ENCODE measurements at places on chromosomes 3 and 15. TPM values are rescaled to one million over a fixed set of nuclear protein-coding genes. Genes with fewer than 3 reads are reported as not detected.

DNA sequence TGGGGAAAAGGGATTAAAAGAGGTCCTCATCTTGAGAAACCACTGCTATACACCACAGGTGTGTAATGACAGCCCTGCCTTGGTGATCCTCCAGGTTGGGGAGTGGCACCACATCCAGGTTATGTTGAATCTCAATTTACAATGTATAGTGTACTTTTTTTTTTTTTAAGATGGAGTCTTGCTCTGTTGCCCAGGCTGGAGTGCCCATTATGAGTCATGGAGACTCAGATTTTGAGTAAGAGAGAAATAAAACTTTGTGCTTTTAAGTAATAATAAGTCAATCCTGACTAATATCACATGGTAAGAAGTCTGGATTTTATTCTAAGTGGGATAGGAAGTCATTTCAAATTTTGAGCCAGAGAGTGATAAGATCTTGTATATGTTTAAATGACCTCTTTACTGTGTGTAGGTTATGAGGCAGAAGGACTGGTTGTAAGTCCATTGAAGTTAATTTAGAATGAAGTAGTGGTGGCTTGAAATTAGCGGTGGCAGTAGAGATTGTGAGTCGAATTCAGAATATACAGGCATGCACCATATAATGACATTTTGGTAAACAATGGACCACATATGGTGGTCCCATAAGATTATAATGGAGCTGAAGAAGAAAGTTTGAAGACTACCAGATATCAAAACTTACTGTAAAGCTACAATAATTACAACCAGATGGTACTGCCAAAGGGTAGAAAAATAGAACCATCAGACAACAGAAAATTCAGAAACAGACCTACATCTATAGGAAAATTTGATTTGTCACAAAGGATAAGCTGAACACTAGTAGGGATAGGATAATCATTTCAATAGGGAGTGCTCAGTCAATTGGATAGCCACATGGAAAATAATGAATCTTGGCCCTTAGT is 20.7 kb downstream of the POPDC2 start:
- peak; percentile 49 for DNase-seq

GRCh38 chr3:149512073-149512782 is 37.7 kb downstream of the TM4SF4 start:
- peak; percentile 60 for DNase-seq

DNA sequence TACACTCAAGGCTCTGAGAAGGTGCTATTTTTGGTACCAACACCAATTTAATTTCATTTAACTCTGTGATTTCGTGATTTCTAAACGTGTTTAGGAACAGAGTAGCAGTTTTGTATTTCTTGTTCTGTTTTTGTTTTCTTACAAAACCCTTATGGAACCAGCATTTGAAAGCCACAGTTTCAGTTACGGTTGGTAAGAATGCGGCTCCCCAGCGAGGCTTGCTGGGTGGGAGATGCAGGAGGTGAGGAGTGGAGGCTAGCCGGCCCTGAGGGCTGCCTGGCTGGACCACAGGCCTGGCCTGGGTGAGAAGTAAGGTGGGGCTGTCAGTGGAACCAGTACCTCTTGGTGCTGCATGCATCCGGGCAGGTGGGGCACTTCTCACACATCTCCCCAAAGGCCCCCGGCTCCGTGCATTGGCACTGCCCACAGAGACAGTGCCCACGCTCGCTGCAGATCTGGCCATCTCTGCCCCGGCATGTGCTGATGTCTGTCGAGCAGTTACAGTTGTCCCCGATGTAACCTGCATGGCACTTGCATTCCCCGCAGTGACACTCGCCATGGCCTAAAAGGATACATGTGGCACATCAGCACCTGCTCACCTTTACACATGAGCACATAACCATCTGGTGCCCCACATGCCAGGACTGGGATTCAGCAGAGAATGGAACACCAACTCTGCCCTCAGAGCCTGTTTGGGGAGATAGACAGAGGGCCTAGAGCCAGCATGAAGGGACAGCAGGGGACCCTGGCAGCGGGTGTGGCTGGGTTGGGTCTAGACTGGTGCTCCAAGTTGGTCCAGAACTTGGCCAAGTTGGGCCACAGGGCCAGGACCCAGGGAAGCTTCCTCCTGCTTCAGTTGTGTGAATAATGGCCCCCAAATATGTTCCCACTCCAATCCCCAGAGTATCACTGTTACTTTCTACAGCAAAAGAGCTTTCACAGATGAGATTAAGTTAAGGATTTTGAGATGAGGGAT is 43.4 kb downstream of the UMPS start:
- DNase-seq, result no peak

DNA sequence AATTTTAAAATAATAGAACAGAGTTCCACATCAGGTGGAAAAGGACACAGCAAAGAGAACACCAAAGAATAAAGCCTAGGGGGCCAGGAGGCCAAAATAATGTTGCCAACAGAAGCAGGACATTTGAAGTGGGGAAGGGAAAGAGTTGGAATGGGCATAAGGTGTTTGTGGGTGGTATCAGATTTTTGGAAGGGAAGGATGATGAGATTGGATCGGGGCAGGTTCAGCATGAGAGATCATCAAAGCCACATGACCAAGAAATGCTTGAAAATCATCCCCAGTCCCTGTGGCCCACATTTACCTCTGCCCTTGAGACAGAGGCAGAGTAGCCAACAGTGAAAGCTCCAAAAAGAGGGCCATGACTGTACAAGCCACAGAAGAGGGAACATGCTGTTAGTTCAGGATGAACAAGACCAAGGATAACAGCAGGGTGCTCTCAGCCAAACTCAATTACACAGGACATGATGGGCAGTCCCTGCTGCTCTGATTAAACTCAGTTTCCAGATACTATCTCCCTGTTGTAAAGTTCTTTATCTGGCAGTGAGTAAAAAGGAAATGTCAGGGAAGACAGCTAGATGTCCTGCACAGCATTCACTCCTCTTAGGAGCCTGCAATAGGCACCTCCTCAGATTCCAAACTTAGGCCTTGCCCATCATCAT is 32.5 kb downstream of the RAB27A start:
- no peak for DNase-seq

- DNase-seq, result no peak
Observed at GRCh38 chr3:143526011-143526545, 322.2 kb downstream of the SLC9A9 start.

GRCh38 chr3:93991631-93992030 is 11.7 kb downstream of the ARL13B start:
- DNase-seq, result no peak

DNA sequence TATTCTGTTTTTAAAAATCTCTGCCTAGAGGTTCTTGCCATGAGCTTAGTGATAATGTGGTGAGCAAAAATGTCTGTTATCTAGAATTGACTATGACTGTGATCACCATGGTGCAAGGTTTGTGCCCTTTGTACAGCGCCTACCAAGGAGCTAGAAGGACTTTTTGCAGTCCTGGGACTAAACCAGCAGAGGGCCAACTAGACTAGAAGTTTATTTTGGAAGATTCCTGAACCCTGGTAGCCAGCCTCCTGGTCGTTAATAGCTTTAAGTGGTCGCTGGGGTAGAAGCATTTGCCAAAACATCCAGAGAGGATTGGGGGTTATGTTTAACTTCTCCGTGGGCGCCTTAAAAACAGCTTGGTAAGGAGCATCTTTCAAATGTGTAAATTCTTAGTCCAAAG is 7.8 kb downstream of the SCG5 start:
- peak; percentile 37 for DNase-seq

- DNase-seq, result no peak
Observed at GRCh38 chr3:195748661-195749060, 27.9 kb downstream of the MUC20 start.

DNA sequence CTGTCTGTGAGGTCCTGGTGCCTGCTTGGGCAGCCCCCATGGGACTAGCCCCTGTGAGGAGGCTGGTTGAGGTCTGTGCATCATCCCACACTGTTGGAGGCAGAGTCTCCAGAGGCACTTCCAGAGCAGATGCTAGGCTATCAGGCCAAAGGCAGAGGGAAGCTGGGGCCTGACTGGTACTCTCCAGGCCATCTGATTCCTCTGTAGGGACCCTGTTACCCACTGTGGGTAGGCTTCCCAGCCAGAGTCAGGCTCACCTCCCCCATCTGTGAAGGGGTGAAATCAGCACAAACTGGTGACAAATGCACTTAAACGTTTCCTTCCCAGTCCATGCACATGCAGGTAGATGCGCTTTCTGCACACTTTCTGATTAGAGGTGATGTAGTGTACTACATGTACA is 212.6 kb upstream of the TOPAZ1 start:
- no peak for DNase-seq

DNA sequence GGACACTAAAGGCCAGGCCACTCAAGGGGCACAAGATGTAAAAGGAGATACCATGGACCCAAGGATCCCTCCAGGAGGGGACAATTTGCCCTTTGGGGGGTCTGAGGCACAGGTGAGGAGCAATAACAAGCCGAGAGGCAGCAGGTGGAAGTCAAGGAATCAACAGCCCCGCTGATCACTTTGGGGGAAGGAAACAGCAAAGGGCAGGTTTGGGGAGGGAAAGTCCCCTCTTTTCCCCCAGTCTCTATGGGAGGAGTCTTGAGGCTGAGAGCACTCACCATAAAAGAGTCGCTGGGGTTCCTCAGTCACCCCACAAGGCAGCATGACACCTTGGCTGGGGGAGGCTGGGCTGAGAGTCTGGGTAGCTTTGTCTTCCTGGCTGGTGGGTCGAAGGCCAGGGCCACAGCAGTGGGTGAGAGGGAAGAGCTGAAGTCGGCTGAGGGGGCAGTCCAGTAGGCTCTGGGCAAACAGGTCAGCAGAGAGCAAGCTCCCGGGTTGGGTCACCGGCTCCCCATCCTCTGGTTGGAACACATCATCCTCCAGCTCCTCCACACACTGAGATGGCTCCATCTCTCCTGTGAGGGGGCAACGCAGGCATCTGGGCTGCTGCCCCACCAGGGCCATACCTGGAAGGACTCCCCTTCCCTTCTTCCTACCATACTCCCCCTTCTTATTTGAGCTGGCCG is 3.0 kb downstream of the BMF start:
- DNase-seq, result no peak

DNA sequence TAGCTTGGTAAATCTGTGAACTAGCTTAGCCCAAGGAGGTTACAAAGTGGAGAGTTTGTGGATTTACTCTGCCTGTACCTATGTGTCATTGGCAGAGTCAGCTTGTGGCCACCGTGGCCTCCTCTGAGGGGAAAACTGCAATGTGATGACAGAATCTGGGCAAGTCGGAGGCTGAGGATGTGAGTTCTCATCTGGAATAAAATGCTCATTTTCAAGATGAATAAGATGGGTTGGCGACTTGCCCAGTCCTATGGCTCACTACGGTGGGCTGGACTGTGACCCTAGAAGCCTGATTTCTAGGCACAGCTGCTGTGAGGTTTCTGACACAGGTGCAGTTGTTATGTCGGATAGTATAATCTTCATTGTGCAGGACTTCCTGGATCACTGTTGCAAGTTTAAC is 83.7 kb downstream of the ETV5 start:
- DNase-seq, result no peak

DNA sequence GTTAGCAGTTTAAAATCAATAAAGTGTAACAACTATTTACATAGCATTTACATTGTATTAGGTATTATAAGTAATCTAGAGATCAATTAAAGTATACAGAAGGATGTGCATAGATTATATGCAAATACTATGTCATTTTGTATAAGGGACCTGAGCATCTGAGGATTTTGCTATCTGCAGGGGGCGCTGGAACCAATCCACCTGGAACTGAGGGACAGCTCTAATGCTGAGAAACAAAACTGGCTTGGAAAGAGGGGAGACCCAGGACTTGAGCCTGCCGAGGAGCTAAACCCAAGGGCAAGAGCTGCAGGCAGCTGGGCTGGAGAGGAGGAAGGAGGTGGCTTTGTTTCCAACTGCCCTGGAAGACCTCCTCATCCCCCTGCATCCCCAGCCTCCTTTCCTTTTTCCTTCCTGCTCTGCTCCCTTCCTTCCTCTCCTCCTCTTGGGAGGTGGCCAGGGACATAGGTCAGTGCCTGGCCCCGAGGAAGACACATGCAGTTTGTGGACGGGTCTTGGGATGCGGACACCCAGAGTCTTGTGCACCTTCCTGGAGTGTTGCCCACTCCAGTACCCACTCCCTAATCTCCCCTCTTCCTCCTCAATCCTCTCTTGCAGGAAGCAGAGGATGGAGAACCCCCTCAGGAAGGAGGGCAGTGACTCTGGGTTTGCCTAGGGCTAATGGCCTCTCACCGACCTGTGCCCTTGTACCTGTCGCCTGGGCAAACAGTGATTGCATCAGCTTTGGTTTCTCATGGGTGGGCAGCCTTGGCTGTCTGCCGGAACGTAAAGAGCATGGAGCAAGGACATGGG is 825 bp upstream of the RTP3 start:
- DNase-seq, result peak; percentile 20

- DNase-seq, result peak; percentile 53
Observed at GRCh38 chr3:50519471-50520089, 16.1 kb upstream of the CACNA2D2 start.

DNA sequence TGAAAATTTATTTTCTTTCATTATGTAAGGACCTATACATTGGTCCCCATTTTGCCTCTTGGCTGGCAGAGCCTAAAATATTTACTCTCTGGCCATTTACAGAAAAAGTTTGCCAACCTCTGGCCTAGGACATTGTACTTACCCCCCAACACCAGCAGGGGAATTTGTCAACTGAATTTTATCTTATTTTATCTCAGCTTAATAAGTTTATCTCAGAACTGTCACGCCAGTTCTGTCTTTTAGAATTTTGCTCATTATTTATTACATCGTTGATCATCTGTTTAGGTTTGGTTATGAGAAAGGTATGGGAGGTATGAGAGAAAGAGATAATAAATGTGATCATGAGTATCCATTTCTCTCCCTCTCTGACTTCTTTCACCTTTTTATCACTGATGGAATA is 38.3 kb downstream of the CHD2 start:
- no peak for DNase-seq

DNA sequence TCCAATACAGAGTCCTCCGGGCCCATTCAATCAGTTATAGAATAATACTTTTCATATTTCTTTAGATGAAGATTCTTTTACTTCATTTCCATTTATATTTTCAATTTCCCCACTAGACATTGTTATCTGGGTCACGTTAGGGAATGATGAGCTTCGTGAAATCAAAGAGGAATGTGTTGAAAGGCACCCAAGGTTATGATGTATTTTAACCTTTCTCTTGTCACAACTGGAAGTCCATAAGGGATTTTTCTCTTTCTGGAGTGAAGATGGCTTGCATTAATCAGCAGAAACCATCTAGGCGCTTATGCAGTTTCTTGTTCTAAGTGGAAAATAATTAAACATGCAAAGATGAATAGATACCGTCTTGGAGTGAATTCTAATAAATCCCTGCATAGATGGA is 180.5 kb downstream of the FEZF2 start:
- DNase-seq, result no peak

DNA sequence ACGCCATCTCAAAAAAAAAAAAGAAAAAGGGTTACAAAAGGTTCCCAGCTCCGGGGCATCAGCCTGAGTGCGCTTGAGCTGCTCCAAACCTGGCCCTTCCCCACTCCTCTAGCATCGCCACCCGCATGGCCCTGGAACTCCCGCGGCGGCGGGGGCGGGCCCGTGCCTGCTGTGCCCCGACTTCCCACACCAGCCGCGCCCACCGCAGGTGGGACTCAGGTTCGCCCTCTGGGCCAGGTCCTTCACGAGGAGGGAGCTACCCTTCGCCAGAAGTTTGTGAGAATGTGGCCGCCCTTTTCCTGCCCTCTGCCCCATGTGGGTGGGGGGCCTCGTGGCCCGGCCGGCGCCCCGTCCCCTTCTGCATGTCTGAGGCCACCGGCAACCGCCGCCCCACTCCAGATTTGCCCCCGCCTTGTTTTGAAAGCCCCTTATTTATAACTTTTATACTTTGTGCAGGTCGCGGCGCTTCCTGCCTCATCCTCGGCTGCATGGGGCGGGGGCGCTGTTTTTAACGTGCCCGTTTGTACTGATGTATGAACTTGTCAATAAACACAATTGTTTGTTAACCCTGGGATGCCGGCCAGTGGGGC is 507 bp upstream of the JMJD7 start:
- peak; percentile 25 for DNase-seq

The KLF15 gene
- total RNA-seq, result 3.4 TPM

The PIF1 gene
- total RNA-seq, result 0.51 TPM

The PTPRG gene
- total RNA-seq, result 11.1 TPM

The EXD1 gene
- total RNA-seq, result under 0.01 TPM

The MNS1 gene
- total RNA-seq, result not detected
